Dermis blood vessel endothelial cell (primary cell): ENCODE measurements at places on chromosomes 5 and 9. TPM values are rescaled to one million over a fixed set of nuclear protein-coding genes. Genes with fewer than 3 reads are reported as not detected.

DNA sequence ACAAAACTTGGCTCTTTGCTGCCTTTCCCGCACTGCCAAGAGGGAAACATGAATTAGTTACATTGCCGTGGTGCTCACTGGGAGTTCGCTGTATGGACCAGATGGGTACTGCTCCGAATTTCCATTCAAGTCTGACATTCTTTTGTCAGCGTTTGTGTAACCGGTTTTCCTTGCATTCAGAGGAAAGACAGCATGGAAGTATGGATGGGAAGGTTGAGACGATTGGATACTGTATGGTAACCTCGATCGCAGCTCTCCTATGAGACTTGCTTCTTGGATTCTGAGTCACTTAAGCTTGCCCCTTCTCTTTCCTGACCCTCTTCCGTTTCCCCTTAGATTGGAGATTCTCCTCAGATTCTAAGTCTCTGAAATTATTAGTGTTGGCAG, 625 bp upstream of the UBLCP1 start:
- DNase-seq = peak; percentile 30

DNA sequence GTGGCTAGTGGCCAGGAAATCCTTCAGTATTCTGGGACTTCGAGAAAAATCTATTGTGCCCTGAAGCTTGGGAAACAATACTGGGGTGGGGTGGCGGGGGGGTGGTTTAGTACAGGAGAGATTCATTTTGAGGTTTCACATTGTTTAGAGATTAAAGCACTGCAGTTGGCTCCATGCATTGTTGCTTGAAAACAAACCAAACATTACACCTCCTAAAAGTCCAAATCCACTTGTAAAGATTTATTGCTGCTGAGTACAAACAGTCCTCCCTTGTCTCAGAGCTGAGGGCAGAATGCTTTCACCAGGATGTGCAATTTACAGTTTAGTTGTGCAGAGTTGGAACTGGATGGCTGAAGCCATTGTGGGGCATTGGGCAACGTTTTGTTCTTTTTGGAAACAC, 49.4 kb downstream of the GGTA1 start:
- no peak for DNase-seq

DNA sequence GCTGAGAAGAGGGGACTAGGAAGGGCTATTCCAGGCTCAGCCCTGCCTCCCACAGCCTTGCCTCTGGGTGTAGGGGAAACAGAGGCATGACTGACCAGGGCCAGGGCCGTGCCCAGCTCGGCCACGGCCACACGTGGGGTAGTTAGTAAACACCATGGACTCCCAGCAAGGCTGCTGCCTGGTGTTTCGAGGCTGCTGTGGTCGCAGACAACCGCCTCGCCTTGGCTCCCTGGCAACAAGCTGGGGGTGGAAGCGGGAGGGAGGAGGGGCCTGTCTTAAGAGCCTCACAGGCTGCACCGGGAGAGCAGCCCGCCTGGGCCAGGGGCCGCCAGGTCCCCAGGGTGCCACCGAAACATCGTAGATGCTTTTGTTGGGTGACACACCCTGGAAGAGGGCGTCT, 90.2 kb upstream of the CACNA1B start:
- DNase-seq = no peak

COL5A1 gene
- 8.0 and 9.5 TPM in 2 replicates for total RNA-seq

- peak; percentile 71 for DNase-seq
Measured at GRCh38 chr9:96686638-96687335, 31.7 kb upstream of the PRXL2C start.

- DNase-seq = no peak
Measured at GRCh38 chr5:166979307-166979895, 1312.0 kb upstream of the WWC1 start.

- no peak for DNase-seq
Measured at GRCh38 chr5:25614466-25614865, 969.7 kb upstream of the CDH10 start.

DNA sequence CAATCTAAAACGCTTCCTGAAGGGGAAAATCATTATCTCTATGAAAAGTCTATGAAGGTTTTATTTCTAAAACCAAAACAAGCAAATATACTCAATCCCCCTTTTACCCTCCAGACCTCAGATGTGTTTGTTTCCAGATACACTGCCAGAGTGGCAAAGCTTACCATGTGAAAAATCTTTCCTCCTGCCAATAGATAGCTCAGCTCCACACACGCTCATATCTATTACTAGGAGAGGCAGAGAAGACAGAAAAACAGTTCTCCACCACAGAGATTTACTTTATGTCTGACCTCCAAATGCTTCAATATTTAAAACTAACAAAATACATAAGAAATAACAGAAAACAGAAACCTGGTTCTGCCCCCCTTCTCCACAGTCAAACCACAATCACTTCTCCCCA, 7.0 kb downstream of the IRX2 start:
- no peak for DNase-seq

GRCh38 chr5:136886608-136887007, 521.3 kb upstream of the TRPC7 start:
- peak; percentile 1 for DNase-seq

PCDHGA5 gene
- 0.74 and 0.85 TPM in 2 replicates for total RNA-seq

- peak; percentile 96 for DNase-seq
Measured at GRCh38 chr5:140302786-140303639, at the start of gene PFDN1. TSS of gene PFDN1 (minus strand) at chr5:140303101. CDS start at chr5:140303073, 28 bp downstream.

DNA sequence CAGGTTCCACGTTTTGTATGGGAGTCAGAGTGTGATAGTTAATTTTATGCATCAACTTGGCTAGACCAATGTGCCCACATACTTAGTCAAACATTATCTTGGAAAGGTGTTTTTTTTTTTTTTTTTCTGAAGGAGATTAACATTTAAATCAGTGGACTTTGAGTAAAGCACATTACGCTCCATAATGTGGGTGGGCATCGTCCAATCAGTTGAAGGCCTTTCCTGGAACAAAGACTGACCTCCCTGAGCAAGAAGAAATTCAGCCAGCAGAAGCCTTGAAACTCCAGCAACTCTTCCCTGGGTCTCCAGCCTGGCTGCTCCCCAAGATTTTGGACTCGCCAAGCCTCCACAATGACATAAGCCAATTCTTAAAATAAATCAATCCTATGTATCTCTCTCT, 711.4 kb downstream of the MTRR start:
- DNase-seq = no peak

GABRP gene
- 0.51 and 0.84 TPM in 2 replicates for total RNA-seq

- DNase-seq = no peak
Measured at GRCh38 chr5:110255194-110255593, 471.3 kb downstream of the TMEM232 start.

- no peak for DNase-seq
Measured at GRCh38 chr9:88792502-88792901, 198.8 kb upstream of the S1PR3 start.

DNA sequence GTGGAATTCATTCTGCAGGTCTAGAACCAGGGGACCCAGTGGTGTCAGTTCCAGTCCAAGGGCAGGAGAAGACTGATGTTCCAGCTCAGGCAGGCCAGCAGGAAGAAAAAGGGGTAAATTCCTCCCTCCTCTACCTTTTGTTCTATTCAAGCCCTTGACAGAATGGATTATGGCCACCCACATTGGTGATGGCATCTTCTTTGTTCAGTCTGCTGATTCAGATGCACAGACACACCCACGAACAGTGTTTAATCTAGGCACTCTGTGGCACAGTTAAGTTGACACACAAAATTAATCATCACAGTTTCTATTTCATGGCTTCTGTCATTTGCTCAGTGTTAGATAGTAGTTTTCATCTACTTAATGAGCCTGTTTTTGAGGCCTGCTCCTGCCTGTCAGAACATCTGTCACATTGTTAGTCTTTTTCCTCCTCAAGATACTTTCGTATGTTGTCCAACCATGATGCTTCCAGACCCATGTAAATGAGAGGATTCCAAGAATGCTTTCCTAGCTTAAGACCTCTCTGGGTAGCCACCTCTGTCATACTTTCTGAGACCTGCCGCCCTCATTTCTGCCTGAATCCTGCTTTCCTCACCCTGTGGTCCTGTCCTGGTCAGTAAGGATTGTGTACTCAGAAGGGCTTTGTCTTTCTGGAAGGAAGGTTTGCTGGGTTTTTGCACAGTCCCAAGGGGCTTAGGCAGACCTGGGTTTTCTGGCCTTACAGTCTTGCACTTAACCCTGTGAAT, 72.5 kb downstream of the SPIN1 start:
- DNase-seq = no peak

GRCh38 chr5:137122075-137122474, 377.1 kb downstream of the SPOCK1 start:
- no peak for DNase-seq
